Transverse colon (tissue), 4 donors: ENCODE measurements at places on chromosomes 4 and X. TPM values are rescaled to one million over a fixed set of nuclear protein-coding genes. Genes with fewer than 3 reads are reported as not detected.

The CT47C1 gene
- total RNA-seq = not detected

The STATH gene
- not detected for total RNA-seq

The SOD3 gene
- 27.7 TPM for total RNA-seq

- DNase-seq = no peak
- no peaks in the 10 kb centered on the region for H3K4me1 ChIP-seq
Measured at GRCh38 chr4:3871181-3871852, 105.1 kb downstream of the ADRA2C start.

DNA sequence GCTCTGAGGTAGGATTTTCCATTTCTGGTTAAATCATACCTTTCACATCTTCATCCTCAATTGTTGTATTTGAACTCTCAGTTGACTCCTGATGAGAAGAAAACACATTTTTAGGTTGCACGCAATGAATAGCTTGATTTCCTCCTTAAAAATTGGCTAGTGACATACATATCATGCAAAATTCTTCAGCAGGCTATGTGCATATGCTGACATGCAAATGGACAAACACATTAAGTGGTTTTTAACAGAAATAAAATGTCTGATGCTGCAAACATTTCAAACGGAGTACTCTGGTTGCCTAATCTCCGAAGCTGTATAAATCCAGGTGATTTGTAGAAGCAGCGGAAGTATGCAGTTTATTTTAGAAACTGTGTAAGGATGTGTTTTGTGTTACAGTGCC is 261.1 kb downstream of the CAMK2D start:
- no peaks in the 10 kb centered on the region for H3K27me3 ChIP-seq
- DNase-seq = no peak
- no peak overlapping the region for H3K4me3 ChIP-seq
- H3K4me1 ChIP-seq = no peaks in the 10 kb centered on the region
- H3K27ac ChIP-seq = no peak overlapping the region
- peaks cover 10% of the 10 kb centered on the region for H3K36me3 ChIP-seq

DNA sequence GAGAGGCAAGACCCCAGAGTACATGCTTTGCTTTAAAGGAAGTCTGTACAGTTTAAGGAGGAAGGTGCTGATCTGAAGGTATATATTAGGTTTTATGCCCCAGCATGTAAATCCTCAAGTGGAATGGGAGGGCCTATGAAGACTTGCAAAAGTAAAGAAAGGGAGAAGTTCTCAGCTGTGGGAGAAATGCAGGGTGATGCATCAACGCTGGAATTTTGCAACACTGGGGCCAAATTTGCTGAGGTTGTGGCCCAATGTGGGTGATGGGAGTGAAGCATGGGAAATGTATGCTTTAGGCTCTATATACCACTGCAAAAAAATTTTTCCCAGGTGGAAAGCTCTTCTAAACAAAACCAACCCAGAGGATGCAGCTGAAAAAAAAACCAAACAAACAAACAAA is 33.8 kb upstream of the GPR174 start:
- no peaks in the 10 kb centered on the region for H3K27me3 ChIP-seq
- H3K36me3 ChIP-seq = no peaks in the 10 kb centered on the region
- H3K4me1 ChIP-seq = no peaks in the 10 kb centered on the region
- H3K4me3 ChIP-seq = no peak overlapping the region
- H3K27ac ChIP-seq = no peak overlapping the region

DNA sequence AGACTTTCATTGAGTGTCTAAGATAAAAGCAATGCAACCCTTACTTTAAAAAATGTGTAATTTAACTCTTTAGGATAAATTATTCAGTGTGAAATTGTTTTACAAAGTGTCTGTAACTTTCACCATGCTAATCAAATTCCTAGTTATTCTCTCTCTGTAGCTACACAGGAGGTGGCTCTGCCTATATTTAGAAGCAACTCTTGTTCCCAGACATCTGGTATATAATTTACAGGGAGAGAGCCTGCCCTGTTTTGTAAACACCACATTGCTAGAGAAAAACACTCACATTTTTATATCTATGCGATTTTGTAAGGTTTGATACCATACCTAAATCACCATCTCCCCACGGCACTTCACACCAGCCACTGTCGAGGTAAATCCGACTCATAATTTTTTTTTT is 35.5 kb upstream of the SPATA4 start:
- H3K27me3 ChIP-seq = no peaks in the 10 kb centered on the region
- H3K27ac ChIP-seq = no peak overlapping the region
- H3K36me3 ChIP-seq = no peaks in the 10 kb centered on the region
- no peak overlapping the region for H3K4me3 ChIP-seq
- no peaks in the 10 kb centered on the region for H3K4me1 ChIP-seq

- no peaks in the 10 kb centered on the region for H3K36me3 ChIP-seq
- no peak overlapping the region for H3K4me3 ChIP-seq
- DNase-seq = no peak
- peaks cover 4% of the 10 kb centered on the region for H3K4me1 ChIP-seq
- no peaks in the 10 kb centered on the region for H3K27me3 ChIP-seq
Measured at GRCh38 chr4:101355767-101356702, 8.7 kb upstream of the PPP3CA start.

DNA sequence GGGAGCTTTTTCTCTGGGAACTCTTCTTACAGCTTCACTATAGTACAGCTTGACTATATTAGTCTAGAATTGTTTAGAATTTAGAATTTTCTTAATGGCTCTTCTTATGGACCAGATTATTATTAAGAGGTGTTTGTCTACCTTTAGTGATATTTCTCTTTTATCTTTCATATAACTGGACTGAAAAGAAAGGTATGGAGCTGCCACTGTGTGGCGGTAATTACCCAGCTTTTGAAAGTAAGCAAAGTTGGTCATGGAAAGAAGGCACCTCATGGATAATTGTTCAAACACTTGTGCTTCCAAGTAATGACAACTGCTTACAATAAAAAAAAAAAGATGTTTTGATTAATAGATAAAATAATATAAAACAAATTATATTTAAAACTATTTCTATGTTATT is 1112.5 kb downstream of the TECRL start:
- no peak overlapping the region for H3K4me3 ChIP-seq
- no peaks in the 10 kb centered on the region for H3K36me3 ChIP-seq
- no peak overlapping the region for H3K27ac ChIP-seq
- H3K27me3 ChIP-seq = no peaks in the 10 kb centered on the region
